ENCODE measurements at places on chromosomes 11 and 22.

GRCh38 chr11:11659567-11660362 is 38.0 kb upstream of the GALNT18 start:
- no peak for DNase-seq

DNA sequence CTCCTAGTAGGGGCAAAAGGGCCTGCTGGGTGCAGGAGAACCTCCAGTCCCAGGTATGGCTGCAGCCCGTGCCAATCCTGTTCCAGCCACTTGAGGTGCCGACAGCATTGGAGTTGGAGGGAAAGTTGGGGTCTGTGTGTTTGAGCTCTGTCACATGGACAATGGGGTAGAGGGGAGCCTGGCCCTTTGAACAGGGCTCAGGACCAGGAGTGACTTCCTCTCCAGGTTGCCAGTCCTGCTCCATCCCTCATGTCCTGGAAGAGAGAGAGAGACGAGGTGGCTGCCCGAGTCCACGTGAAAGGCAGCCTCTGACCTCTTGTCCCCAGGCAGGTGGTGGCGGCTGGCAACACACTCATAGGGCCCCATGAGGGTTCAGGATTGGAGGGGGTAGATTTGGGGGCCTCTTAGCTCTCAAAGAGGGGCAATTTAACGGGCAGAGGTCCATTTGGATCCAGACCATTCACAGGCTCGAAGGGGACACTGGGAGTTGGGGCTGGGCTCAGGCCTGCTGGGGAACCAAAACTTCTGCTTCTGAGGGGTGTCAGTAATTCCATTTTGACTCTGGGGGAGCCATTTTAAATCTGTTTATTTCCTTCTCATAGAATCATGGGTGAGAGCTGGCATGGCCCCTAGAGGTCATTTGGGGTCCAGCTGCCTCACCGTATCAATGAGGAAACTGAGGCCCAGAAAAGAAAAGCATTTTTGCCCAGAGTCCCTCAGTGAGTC is 4.1 kb downstream of the ADORA2A start:
- no peak for DNase-seq

DNA sequence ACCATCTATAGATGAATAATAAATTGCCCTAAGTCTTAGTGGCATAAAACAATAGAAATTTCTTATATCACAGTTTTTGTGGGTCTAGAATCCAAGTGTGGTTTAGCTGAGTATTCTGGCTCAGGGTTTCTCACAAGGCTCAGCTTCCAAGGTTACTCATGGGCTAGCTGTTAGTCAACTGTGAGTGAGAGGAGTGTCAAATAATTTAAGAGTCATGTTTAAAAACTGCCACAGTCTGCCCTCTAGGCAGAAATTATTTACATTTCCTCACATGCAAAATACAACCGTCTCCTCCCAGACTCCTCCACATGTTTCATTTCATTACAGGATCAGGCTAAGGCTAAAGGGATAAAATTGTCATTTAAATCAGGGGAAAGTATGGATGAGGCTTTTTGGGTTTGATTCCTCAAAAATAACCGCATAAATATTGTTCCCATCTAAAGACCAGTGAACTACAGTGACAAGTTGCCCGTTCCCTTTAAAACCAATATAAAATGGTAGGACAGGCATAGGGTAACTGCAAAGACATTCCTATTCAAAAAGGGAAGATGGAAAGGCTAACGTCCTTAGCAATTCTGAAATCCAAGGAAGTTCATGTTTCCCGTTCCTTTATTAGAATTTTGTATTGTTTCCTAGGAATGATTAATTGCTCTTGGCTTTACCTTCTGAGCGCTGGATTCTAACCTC is 324.3 kb downstream of the DYNC2H1 start:
- no peak for DNase-seq

GRCh38 chr22:25797498-25798290 is 55.7 kb downstream of the MYO18B start:
- no peak for DNase-seq

- no peak for DNase-seq
These were observed 225.5 kb upstream of the CCDC90B start for GRCh38 chr11:83511646-83512045.

GRCh38 chr11:64762277-64762673 is 2.5 kb upstream of the PYGM start:
- DNase-seq, result no peak

DNA sequence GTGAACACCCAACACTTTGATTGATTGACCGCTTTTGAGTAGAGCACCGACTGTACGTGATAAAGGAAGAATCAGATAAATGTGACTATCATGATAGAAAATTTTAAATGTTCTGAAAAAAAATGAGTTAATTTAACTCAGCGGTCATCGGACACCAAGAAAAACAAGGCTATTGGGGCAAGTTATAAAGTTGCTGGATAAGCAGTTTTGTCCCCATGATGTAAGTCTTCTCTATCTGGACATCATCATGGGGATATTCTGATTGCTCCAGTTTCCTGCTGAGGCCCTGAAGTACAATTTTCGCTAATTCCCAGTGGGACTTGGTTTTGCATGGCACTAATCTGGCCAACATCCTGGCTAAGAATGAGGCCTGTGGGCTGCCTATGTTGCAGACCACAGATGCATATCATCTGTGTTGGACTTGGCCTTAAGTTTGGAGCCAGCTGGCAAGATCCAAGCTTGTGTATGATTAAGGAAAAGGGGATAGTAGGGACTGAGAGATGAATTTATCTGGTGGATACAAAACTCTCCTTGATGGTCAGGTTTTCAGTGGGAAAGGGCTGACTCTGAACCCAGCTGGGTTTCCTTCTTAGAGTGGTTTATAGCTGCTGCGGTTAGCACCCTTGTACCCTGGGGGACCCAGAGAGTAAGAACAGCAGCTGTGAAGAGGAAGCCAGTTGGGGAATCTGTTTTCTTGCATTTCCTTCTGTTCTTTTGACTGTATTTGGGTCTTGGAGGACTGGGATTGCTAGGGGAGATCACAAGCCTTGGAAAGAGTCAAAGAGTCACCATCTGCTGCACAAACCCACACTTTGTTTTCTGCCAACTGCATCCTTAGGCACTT is 118.3 kb downstream of the SEZ6L start:
- no peak for DNase-seq

All from esophagus squamous epithelium (tissue), 5 donors.